ENCODE measurements at places on chromosomes 1 and 21.

DNA sequence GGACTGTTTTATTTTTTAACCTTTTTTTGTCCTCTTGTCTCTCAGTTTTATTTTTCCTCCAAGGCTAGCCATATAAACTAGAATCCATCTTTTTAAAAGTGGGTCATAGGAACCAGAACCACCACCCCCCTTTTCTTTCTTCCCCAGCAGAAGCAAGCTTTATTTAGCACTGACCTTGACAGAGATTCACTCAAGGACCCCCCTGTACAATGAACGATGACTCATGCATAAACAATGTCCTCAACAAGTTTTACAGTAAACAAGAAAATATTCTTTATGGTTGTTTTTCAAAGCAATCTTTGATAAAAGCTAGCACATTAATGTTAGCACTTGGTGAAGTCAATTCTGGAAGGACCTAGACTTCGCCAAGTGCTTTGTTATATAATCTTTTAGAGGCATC lies 14.1 kb downstream of the PKN2 start:
- DNase-seq, result no peak

GRCh38 chr21:14541841-14542490 lies 4.1 kb downstream of the SAMSN1 start:
- no peak for DNase-seq

DNA sequence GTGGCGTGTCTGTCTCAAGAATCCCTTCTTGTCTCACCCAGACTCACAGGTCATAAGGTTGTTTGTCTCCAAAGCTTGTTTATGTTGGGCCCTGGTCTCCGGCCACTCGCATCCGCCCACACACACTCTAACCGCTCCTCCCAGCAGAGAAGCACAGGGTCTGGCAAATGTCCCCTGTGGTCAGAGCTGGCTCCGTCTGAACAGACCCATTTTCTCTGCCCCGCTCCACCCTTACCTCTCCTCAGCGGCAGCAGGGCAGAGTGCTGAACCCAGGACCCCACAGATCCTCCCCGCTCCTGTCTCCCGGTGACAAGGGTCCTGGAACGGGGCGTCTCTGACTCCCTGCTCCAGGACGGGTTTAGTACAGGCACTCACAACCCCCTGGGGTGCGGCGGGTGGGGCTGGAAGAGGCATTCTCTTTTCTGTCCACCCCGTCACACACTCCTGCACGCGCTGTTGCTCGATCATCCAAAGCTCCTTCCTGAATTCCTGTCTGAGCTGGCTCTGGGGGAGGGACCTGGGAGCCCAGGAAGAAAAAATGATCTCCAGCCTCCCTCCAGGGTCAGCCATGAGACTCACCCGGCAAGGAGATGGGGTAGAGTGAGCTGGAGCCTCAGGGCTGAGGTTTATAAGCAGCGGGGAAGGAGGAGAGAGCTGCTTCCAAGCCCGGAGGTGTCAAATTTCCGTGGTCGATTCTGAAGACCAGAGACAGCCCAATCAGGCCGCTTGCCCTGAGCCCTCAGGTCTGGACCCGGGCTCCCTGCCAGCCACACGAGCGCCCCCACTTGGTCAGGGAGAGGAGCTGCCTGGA lies at the start of gene S100A13:
S100A13 (minus strand) TSS at position 602 of the 811 bp plus-strand sequence. CDS start 1,033 bp downstream, outside the sequence.
- DNase-seq, result no peak

DNA sequence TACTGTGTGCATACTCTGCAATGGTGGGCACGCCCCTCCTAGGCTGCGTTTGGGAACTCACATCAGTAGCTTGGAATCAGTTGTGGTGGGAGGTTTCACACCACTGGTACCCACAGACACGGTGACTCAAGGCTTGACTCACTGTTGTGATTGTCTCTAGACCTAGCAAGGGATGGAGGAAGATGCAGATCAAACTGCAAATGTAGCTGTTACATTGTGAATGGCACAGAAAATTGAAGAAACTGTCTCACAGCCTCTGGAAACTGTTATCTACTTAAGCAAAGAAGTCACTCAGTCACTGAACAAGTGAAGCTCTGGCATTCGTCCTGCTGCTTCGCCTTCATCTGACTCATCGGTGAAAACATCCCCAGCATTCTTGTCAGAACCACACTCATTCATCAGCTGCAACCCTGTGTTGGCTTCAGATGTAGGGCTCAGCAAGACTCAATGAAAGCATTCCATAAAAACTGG lies 59.5 kb downstream of the POFUT2 start:
- DNase-seq, result no peak

GRCh38 chr1:63693944-63694571 lies 79.8 kb upstream of the ROR1 start:
- DNase-seq, result no peak

- no peak for DNase-seq
Observed at GRCh38 chr1:11673089-11673769, 7.7 kb downstream of the MAD2L2 start.

GRCh38 chr1:105664495-105664894 lies 1392.0 kb upstream of the PRMT6 start:
- no peak for DNase-seq

DNA sequence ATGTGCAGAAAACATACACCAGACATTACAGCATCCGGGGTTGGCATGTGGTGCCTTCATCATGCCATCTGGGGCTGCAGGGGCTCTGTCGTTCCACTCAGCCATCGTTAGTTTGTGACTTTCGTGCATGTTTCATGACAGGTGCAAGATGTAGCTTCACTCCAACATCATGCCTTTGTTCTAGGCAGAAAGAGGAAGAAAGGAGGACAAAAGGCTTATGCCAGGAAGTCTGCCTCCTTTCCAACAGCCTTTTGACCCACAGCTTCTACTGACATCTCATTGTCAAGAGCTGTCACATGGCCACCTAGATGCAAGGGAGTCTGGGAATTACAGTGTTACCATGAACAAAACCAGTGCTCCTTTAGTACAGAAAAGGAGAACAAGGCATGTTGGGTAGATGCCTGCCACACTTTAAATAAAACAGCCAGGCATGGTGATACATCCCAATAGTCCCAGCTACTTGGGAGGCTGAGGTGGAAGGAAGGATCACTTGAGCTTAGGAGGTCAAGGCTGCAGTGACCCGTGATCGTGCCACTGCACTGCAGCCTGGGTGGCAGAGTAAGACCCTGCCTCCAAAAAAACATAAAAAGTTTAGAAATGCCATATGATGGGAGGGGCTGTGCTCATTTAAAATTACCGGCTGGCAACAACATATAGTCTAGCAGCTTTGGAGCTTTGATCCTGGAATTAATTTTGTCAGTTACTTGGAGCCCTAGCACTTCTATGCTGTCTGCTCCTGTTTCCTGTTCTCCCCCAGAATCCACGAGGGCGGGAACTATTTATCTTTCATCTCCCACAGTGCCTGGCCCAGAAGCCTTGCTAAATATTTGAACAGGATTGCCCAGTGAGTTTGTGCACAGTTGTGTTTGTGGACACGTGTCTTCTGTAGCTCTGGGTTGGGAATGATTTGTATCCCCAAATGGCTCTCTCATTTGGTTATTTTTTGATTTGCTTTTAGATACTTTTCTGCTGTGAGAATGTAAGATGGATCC lies 7.4 kb downstream of the DOP1B start:
- DNase-seq, result no peak

DNA sequence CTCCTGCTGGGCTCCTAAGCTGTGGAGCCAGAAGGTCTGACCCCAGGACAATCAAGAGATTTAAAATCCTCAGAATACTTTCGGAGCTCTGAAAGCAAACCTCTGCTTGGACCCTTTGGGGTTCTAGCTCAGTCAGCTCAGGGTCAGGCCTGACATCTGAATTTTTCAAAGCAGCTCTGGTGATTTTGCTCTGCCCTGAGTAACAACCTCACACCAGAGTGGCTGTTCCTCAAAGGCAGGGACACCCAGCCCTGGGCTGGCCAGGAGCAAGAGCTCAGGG lies 11.9 kb downstream of the SLC1A7 start:
- DNase-seq, result no peak

GRCh38 chr1:25808481-25809244 lies 8.7 kb downstream of the SELENON start:
- no peak for DNase-seq

DNA sequence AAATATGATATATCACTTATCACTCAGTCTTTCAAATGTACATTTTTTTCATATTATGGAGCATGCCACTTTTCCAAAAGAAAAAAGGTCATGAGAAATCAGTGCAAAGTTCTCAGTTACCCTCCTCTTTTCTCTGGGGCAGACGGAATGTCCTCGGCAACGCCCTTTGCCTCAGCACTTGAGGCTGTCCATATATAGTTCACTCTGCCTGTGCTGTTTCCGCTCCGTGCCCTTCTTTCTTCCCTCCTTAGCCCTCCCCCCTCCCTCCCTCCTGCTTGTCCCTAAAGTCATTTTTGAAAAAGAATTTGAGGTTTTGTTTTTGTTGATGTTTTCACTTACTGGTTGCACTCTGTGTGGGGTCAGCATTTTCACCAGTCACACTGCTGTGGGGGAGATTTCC lies 5.4 kb downstream of the BARHL2 start:
- no peak for DNase-seq

GRCh38 chr1:214518361-214518760 lies 33.0 kb downstream of the PTPN14 start:
- no peak for DNase-seq

DNA sequence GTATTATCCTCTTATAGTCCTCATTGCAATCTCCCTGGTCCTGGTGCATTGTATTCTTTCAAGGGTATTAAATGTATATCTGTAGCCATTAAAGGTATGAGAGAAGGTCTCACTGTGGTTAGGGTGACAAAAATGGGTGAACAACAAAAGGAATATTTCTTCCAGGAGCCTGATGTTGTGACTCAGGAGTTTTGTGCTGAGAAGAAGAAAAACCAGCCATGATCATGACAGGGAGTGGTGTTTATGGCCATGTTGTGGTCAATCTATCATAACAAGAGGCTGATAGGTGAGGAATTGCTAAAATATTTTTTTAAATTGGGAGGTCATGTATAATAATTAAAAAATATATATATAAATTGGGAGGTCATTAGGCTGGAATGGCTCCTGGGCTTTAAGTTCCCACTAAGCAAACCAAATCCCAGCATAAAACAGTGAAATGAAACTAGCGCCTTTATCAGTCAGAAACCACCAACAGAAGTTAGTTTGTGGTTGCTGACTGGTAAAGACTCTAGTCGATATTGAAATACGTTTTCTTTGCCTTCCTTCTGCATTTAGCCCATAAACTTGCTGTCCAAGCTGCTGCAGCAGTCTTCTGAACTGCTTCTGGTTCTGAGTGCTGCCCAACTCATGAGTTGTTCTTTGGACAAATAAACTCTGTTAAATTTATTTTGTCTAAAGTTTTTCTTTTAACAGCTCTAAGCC lies 60.3 kb downstream of the TBX19 start:
- DNase-seq, result no peak

GRCh38 chr21:32978331-32979270 lies 47.1 kb upstream of the OLIG2 start:
- no peak for DNase-seq

DNA sequence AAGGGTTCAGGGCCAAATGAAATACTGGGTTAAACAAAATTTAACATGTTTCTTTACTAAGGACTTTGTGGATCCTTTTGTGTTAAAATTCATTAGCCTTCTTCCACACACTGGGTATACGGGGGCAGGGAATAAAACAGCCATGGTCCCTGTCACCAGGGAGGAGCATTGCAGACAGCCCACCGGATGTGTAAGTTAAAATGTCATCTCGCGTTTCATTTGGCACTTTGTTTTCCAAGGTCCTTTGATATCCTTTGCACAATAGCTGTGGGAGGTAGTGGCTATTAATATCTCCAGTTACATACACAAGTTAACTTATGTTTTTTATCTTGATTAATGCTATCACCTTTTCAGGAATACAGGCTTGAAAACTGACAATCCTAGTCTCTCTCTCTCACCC lies 172.7 kb downstream of the BARHL2 start:
- no peak for DNase-seq

DNA sequence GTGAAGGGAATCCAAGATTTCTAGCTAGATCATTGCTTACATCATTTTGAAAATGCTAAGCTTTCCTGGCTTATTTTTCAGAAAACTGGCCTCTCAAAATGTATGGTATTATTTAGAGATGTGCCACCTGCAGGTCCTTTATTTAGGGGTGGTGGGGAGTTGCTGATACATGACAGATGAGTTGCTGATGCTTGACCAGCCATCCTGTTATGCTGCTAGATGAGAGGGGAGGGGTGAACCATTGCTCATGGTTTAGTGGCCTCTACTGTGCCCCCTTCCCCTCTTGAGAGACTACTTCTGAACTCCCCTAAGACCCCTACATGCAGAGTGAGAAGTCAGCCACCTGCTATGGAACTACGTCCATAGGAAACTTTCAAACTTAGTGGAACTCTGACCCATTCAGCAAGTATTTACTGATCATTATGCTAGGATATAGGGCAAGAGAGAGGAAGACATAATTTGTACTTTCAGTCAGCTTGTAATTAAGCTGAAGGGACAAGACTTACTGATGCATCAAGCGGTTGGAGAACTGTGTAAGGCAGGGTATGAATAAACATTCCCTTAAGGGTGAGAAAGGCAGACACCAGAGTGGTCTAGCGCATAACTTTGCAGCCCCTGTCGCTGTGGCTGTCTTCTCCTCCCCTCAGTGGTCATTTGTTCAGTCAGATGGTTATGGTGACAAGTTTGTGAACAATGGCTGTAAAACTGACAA lies 34.6 kb downstream of the SLAMF6 start:
- DNase-seq, result no peak

DNA sequence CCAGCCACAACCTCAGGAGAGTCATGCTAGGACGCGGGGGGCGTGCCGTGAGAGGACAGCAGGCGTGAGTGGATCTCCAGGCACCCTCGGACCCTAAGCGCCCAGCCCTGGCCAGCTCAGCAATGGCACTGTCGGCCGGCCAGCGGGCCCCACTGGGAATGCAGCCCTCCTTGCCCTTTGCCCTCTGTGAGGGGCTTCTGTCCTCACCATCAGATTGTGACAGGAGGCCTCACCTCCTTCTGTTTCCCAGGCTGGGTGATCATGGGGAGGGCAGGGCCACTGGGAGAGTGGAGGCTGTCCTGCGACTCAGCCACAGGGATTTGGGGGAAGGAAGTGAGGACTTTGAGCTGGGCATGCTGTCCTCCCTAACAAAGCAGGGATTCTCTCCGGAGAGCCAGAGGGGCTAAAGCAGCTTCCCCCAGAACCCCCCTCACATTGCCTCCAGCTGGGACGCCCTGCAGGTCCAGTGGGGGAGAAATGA lies 6.6 kb upstream of the LRRC3 start:
- DNase-seq, result no peak

DNA sequence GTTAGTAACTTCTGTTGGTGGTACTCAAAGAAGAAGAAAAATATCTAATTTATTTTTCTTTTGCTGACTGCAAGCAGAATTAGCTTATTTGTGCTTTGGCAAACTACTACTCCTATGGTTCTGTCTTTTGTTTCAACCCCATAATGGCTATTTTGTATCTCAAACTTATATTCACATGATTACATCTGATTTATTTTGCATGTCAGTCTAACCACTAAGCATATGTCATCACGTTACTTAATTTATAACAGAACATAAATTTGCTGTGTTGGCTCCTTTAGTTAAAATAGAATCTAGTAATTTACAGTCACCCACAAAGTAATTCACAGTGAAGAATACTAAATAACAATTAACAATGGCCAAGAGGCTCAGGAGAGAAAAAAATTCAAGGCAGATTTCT lies 39.1 kb upstream of the CNN3 start:
- no peak for DNase-seq

DNA sequence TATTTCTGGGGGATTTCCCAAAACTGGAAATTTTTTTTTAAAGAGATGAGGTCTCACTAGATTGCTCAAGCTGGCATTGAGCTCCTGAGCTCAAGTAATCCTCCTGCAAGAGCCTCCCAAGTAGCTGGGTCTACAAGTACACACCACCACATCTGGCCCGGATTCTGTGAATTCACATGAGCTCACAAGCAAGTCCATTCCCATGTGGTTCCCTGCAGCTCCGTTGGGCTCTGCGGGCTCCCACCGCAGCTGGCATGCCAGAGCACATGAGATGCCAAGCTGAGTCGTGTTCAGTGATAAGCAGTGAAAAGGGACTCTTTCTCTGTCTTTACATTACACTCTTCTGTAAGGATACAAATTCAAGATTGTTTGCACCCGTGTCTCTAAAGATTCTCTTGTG lies 21.9 kb upstream of the TTF2 start:
- DNase-seq, result no peak
